ENCODE measurements at places on chromosomes 11 and 22.

- DNase-seq = no peak
Observed at GRCh38 chr11:44010789-44011251, 37.0 kb upstream of the ACCSL start.

DNA sequence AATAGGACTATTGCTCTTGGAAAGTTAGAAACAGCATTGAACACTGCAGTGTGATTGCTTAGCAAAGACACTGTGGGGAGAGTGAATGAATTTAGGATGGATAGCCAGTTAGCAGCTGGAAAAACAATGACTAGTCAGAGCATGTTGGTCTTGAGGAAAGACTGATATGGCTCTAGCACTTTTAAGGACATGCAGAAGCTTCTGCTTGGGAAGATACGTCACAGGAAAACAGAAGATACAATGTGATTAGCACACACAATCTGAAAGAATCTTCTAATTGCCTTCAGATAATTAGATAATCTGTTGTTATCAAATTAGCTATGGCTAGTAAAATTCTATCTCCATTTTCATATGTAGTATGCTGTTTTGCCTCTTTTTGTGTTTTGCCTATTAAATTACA lies 530.7 kb upstream of the CHORDC1 start:
- no peak for DNase-seq

GRCh38 chr22:40749829-40750228 lies 69.3 kb downstream of the SLC25A17 start:
- DNase-seq = no peak

- no peak for DNase-seq
Observed at GRCh38 chr11:118552341-118552740, 13.4 kb downstream of the IFT46 start.

DNA sequence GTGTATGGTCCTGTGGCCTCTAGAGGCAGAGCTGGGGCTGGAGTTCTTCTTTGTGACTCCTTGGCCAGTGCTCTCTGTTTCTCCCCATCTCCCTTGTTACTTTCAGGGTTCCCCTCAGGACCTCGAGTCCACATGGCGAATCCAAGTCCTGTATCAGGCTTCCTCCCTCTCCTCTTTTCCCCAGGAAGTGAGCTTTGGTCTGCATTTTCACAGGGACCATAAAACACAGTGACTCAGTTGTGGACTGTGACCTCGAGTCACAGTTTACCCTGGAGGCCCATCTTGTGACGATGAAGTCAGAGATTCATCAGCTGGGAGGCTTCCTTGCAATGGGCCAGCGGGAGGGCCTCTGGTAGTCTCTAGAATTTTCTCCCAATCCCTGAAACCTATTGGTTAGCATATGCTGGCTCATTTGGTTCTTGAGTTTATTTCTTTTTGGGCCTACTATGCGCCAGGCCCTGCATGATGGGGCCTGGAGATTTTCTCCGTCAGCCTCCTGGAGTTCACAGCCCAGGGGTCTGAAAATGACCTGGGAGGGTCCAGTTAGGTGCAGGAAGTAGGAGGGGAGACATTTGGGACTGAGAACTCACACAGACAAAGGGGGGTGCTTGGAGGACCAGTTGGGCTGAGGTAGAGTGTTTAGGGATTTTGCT lies 100.8 kb downstream of the KIAA1671 start:
- no peak for DNase-seq

DNA sequence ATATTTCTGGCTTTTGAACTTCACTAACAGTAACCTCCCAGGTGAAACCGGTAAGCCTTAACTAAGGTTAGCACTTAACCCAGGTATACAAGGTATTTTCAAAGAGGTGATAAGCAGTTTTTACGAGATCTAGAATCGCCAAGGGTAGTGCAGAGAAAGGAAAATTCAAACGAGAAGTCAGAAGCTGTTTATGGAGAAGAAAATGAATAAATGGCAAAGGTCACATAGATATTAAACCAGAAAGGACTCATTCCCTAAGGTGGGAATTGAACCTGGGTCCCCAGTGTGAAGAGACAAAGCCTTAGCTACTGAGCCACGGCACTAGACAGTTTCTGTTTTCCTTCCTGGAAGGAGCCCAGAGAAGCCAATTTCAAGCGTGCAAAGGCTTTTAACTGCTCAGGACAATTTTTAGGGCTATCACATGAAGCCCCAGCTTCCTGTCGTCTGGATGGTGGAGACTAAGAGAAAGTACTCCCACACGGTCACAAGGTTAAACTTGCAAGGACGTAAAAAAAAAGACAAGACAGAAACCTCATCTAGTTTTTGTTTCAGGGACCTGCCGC lies 5.7 kb upstream of the C1QTNF6 start:
- DNase-seq = no peak

DNA sequence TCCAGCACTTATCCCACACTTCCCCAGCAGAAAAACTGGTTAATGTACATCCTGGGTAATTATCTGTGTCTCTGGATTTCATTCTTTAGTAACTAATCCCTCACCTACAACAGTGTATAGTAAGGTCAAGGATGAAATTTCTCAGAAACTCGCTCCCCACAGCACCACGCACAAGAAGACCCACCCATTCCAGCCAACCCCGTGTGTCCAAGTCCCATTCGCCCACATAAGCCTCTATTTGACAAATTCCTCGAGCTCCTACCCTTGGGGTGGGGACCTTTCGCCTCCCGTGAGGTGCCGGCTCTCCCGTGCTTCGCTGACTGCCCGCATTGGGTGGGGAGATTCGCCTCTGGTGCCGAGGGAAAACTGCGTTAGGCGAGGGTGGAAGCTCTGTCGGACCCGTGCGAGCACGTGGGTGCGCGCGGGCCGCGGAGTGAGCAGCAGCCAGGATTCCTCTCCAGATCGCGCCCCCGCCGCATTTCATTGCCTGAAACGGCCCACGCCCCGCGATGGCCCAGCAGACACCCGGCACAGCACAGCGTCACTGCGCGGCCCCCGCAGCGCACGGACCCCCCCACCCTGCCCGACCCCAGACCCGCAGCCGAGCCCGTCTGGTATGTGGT lies 866 bp downstream of the EXPH5 start:
- no peak for DNase-seq

DNA sequence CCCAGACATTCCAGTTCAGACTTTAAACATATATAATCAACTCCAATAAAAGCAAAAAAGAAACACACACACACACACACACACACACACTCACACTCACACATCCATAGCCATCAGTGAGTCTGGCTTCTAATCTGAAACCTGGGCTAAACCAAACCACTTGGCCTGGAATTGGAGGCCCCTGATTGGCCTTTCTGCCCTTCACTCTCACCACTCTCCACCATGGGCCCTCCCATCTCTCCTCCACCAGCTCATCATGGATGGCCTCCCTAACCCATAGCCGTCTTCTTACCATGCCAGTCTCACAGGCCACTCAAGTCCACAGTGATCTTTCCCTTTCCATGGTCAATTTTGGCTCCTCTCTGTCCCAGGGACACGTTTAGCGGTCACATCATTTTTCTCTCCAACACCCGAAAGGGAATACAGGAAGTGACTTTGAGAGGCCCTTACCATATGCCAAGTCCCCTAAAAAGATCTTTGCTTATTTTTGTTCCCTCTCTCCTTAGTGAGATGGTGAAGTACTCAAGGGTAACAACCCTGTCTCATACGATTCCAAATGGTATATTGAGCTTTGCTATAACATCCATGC lies 66.6 kb downstream of the ENDOD1 start:
- no peak for DNase-seq

Data from T-helper 1 cell (primary cell).